ENCODE measurements at places on chromosomes 1 and 21.

- DNase-seq, result no peak
Observed at GRCh38 chr1:160904783-160905616, 20.0 kb upstream of the ITLN1 start.

GRCh38 chr1:203649999-203650836 lies 23.6 kb downstream of the ATP2B4 start:
- no peak for DNase-seq

DNA sequence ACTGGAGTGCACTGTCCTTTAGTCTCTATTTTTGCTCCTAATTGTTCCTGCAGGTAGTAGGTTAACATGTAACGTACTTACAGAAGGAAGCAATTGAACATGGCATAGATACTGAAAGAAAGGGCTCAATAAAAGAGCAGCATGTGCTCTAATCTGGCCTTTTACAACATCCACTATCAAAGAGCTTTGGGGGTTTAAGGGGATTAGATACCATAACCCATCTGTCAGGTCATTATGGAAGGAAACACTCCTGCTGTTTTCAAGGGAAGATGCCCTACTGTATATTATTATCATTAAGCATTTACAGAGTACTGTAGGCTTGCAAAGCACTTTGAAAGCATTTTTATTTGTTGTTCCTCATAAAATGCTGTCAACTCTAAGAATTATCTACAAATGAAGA lies 152.8 kb downstream of the TTLL7 start:
- DNase-seq, result no peak

DNA sequence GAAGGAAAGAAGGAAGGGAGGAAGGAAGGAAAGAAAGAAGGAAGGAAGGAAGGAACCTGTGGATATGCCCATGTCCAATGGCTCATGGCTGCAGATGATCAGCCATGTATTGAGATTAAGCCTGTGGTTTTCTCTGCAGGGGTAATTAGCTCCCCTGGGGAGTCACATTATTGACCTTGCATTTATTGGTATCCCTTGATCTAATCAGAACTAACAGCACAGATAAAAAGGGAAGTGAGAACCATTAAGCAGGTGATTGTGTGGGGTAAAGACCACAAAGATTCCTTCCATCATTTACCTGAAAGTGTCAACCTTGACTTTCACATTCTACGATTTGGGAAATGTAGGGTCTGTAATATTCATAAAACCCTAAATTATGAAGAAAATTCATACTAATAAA lies 390.7 kb downstream of the BRINP2 start:
- DNase-seq, result no peak

DNA sequence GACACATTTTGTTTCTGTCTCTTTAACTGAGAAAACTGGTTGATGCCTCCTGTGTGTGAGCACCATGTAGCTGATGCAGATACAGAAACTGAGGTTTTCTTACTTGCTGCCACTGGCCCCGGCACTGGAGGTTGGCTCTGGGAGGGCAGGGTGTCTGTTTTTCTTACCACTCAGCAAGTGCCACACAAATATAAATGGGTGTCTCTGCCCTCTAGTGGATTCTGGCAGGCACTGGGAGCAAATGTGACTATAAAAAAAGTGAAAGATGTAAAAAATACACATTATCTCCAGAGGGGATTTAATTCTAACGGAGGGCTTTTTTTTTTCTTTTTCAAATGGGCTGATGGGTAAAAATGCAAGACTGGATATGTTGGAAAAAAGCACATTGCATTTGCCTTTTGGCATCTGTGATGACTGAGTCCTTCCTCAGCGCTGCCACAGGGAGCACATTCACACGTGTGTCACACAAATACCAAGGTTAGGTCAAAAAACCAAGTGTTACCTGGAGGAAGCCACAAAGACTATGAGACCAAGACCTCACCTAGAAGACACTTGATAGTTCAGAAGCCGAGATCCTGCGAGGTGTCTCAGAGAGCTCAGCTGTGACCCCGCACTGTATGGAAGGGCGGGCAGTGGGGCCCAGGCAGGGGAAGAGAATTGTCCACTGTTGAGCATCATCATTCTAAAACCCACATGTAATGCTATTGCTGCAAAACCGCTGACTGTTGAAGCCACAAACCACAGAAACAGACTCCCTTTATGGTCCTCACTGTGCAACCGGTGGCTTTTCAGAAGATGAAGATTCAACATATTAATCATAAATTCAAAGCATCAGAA lies 18.9 kb downstream of the PGBD2 start:
- no peak for DNase-seq

DNA sequence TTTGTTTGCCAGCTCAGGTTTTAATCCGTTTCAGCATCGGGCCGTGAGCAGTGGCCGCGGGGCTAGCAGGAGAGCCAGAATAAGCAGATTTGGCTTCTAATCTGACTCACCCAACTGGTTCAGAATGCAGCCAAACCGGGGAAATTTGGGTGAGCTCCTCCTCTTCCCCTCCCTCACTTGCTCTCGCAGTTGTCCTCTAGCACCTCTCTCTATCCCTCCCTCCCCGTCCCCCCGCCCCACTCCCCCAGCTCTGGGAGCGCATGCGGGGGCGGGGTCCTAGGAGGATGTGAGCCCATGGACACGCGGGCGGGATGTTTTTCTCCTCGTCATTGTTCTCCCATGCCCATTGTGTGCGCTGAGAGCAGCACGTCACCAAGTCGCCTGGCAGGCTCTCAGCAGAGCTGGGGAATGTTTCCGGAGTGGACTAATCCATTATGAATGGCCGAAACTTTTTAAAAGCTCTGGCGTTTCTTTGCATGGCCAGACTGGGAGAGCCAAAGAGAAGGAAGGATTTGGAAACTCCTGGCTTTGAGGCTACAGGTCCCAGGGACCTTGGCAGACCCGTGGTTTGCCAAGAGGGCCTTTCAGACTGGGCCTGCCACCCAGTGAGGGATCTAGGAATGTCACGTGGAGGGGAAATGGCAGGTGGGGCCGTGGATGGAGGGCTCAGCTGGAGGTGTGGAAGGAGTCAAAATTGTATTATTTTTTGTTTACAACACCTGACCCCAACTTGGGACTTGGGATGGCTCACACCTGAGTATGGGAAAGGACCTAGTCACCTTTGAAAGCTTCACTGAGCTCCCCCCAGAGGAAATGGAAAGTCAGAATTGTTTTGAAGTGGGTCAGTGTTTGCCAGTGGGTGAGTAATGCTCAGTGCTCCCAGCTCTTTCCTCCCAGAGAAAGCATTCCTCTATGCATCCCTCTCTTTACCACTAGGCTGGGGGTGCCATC lies 39.2 kb downstream of the CDK18 start:
- DNase-seq, result peak; percentile 60

- no peak for DNase-seq
Observed at GRCh38 chr1:69175053-69175452, 392.7 kb upstream of the LRRC7 start.

GRCh38 chr21:21165063-21165645 lies 166.9 kb downstream of the NCAM2 start:
- DNase-seq, result peak; percentile 59

DNA sequence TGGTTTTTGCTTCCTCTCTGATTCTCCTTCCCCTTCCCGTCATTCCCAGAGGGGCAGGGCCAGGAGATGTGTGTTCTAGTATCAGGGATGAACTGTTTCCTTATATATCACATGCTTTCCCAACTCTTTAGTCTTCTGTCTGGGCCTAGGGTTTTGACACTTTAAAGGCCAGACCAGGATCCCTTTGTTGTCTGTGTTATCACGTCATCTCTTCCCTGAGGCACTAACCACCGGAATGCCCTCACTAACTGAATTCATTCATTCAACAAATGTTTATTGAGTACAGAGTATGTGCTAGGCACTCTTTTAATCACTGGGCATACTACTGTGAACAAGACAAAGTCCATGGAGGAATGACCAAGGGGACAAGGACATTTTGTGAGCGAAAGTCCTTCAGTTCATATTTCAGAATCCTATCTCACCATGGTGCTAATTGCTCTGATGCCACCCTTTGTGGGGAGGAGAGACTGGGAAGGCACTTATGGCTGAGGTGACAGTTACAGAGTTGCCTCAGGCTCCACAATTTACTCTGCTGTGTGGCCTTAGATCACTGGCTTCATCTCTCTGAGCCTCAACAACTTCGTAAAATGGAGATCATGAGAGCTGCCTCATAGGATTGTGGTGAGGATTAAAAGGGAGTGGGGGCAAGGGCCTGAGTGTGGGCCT lies 12.0 kb upstream of the ZNF362 start:
- no peak for DNase-seq

GRCh38 chr1:159935719-159936272 lies 9.6 kb downstream of the IGSF9 start:
- DNase-seq, result no peak

DNA sequence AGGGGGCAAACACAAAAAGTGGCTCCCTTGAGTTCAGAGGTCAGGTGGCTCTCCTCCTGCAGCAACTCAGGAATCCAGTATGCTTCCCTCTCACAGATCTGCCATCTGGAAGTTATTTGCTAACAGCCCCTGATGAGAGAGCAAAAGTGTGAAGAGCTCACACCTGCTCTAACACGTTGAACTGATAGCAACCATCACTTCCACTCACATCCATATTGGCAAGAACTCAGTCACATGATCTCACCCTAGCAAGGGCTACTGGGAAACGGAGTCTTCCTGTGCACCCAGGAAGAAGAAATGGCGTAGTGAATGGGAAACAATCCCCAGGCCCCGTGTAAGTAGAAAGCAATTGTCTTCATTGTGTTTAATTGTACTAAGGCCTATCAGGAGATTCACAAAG lies 20.7 kb upstream of the SLC45A1 start:
- DNase-seq, result no peak
